ENCODE measurements at places on chromosomes 2 and 18.
A peak's percentile ranks its signal among the peaks of the same experiment; 100 is the strongest.

- no peak for DNase-seq
Observed at GRCh38 chr2:235695602-235695895, 201.7 kb downstream of the AGAP1 start.

DNA sequence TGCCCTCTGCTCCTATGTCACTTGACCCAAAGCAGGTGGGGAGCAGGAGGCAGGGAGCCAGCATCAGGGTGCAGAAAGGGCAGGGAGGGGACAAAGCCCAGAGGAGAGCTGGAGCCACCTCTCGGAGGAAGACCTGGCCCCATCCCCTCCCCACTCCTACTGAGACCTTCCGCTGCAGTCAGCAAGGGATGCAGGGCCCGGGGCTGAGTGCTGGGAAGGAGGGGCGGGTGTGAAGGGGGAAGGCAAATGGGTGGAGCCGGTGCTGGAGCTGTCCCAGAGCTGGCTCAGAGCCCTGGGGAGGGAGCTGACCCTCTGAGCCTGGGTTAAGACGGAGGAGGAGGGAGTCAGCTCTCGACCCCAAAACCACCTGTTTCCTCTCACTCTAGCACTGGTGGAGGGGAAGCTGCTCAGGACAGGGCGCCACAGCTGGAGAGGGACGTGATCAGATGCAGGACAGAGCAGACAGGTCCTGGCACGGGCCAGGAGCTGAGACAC lies 33.8 kb downstream of the HS1BP3 start:
- no peak for DNase-seq

DNA sequence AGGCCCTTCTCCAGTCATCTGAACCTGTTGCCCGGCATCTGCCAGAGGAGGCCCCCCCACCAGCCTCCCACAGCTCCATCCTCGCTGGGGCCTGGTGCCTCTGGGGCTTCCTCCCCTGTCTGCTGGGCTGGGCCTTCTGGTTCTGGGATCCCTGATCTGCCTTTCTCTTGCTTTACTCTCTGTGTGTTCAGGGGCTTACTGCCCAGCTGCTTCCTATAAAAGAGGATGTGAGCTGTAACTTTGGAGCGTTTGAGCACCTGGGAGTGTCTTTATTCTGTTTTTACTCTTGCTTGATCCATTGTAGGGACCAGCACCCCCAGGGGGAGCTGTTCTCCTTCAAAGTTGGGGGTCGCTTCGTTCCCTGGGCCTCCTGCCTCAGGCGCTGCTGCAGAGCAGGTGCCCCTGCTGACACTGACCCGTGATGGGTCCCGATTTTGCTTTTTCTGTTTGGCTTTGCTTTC lies 23.1 kb upstream of the FAHD2A start:
- DNase-seq: no peak

GRCh38 chr2:9975805-9976447 lies 24.4 kb downstream of the GRHL1 start:
- DNase-seq: peak; percentile 39

GRCh38 chr2:169768262-169768995 lies 30.2 kb upstream of the SSB start:
- peak; percentile 23 for DNase-seq

DNA sequence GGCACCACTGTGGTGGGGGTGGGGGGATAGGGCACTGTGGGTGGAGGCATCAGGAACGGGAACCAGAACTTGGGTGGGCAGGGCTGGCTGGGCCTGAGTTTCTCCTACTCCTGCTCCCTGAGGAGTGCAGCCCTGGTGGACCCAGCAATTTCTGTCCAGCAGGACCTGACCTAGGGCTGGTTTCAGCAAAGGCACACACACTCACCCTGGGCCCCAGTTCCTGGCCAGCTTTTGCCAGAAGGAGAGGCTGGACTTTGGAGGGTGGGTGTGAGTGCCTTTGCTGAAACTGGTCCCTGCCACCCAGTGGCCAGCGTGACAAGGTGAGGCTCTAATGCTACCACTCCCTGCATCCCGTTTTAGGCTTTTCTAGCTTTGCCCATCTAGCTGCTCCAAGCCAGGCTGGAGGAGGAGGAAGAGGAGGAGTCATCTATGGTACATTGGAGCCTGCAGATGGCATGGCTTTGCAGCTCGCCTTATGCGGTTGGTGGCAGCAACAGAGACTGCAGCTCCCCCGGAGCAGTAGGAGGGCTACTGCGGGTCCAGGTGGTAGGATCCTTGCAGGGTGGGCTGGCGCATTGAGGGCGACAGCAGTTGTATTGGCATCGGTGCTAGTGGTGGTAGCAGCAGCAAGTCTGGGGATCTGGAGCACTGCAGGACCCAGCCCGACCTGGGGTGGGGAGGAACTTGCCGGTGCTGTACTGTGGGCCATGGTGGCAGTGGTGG lies 40.4 kb upstream of the IMP4 start:
- no peak for DNase-seq

DNA sequence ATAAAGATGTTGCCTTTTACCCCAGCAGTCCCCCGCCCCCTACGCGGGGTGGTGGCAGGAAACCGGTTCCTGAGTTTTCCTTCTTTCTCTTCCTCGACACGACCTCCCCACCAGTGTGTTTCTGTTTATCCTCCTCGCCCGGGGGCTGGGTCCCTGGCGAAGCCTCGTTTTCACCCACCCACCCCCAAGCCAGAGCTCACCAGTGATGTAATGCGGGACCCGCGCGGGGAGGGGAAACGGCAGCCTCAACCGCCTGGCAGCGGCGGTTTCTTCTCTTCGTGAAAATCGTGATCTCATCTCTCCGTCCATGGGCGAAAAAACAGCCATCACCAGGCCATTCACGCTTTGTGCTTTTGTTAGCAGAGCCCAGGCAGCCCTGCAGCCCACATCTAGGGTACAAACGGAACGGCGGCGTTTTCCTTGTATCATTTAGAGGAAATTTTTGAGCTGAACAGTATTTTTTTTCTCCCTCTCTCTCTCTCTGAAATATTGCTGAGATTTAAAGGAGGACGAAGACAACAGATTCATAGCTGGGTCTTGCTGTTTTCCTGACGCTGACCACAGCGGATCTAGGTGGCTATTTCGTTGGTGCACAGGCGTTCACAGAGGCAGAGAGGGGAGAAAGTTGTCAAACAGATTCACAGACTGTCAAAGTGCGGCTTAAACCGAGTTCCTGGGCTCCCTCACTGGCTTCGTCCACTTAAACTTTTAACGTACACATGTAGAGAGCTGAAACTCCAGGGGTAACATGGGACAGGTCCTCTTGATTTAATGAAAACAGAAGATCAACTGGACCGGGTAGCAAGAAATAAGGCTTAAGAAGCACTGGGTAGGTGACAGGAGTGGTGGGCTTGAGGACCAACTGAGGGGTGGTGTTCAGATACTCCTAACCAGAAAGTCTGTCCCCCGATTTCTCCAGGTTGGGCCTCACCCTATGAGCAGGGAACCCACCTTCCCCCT lies 21.9 kb upstream of the PAX3 start:
- DNase-seq: no peak

- DNase-seq: no peak
Observed at GRCh38 chr2:12326449-12327190, 390.1 kb upstream of the TRIB2 start.

DNA sequence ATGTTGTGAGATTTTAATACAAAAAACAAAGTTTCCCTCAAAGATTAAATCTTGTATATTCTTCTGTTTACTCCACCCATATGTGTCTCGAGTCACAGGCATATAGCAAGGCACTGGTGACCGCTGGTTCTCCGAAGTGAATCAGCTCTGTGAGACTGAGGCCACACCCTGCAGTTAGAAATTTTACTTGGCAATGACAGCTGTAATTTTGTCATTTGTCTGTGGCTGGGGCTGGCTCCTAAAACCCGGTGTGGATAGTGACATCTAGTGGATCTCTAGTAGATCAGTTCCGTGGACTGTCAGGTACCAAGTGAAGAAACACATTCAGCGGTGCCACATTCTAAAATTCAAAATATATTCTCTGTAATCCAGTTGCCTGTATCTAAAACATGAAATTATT lies 278.0 kb downstream of the NEDD4L start:
- no peak for DNase-seq

GRCh38 chr2:54191361-54192135 lies 64.5 kb downstream of the TSPYL6 start:
- no peak for DNase-seq

DNA sequence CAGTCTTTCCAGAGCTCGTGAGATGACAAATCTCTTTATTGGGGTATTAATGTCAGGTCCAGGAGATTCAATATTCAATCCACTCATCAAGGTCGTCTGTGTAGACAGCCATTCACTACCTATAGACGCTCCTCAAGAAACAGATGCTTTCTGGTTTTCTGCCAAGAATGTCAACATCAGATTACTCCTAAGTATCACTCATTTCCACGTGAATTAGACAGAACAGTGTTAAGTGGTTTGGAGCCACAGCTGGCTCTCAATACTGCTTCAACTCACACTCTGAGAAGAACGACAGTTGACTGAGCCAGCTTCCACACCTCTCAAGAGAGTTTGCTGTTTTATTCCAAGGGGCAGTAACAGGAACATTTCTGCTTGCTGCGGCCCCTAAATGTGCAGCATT lies 113.5 kb upstream of the NEDD4L start:
- DNase-seq: no peak

DNA sequence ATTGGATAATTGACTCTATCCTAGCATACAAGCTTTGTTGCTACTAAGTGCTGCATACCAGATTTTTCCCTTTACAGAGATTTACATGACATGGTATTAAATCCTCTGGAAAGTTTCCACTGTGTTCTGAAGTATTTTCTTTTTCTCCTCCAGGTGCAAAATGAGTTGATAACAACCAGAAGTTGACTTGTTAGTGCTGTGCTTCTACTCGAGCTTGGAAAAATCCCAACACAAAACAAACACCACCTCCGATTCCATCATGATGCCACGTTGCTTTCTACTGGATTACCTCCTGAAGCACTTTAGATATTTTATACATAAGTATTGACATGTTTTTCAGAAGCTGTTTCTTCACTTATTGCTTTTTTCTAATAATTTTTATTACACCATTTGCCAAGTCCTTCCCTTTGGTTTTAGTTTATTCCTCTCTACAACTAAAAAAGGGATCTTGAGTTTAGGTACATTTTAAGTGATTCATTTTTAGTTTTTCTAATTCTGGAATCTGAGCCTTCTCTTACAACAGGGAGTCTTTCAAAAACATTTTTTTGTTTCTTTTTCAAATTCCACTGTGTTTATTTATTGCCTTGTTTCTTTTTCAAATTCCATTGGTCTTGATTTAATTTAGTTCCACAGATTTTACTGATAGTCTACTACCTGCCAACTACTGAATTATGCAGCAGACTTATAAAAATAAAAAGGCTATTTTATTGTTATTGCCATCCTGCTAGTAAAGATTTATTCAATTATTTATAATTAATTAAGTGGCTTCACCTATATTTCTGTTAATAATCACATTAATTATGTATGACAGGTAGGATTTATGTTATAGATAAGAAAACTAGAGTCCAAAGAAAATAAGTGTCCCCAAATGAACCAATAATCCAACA lies 143.4 kb downstream of the PPP1R1C start:
- DNase-seq: no peak

GRCh38 chr2:58032016-58032763 lies 14.4 kb upstream of the VRK2 start:
- DNase-seq: no peak

DNA sequence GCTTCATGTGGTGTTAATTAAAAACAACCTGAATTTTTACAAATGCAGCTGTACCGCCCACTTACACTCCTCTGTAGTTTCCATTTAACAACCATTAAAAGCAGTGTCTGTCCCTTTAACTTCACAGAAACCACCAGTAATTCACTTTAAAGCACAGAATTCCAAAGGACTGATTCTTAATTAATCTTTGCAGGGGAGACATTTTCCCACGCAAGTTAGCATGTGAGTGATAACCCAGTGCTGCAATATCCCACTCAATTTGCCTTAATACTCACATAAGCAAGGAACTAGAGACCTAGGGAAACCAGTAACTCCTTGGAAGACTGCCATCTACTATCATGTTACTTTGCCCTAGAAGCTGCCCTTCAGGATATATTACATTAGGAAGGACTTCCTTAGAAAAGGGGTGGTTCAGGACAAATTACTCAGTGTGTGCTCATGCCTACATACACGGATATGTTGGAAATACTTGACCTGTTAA lies 102.3 kb downstream of the OSR1 start:
- DNase-seq: no peak

DNA sequence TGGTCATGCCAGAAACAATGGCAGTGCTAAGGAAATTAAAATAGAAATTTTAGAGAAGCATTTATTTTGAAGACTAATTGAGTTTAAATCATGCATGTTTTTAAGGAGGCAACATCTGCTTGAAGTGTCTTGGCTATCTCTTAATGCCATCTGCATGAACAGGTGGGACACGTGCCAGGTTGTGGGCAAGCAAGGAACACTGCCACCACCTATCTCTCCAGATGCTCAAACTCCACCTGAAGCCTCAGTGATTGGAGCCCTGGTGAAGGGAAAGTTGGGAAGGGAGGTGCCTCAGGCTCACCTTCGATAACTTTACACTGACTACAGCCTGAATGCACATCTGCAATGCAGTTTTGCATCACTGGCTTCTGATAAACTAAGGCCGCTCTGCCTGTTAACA lies 91.5 kb downstream of the TPGS2 start:
- DNase-seq: no peak

DNA sequence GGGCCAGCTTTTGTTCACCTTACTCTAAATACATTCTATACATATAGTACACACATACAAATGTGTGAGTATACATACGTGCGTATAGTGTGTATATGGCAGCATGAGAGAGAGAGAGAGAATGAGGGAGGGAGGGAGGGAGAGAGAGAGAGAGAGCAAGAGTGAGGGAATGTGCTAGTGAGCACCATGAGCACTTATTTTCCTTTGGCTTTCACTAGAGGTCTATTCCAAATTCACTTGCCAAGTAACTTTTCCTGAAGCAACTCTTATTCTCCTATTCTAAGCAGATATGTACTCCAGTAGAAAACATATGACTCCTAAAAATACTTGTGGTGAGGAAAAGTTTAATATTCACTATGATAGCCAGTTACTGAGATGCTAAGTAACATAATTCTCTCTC lies 85.7 kb downstream of the COBLL1 start:
- DNase-seq: no peak
